ENCODE measurements at places on chromosomes 2 and 18. TPM values are rescaled to one million over a fixed set of nuclear protein-coding genes. Genes with fewer than 3 reads are reported as not detected.

GRCh38 chr2:239944694-239945551 lies 80.2 kb downstream of the NDUFA10 start:
- no peak overlapping the region for H3K4me3 ChIP-seq
- H3K27me3 ChIP-seq = no peaks in the 10 kb centered on the region
- no peaks in the 10 kb centered on the region for H3K4me1 ChIP-seq
- DNase-seq = peak; percentile 13
- no peak overlapping the region for H3K27ac ChIP-seq

- H3K36me3 ChIP-seq = no peaks in the 10 kb centered on the region
- H3K27ac ChIP-seq = no peak overlapping the region
- DNase-seq = no peak
- H3K4me1 ChIP-seq = no peaks in the 10 kb centered on the region
Observed at GRCh38 chr2:99789849-99790248, 300.0 kb upstream of the REV1 start.

GRCh38 chr2:182050333-182051135 lies 64.9 kb downstream of the PPP1R1C start:
- no peak overlapping the region for H3K27ac ChIP-seq
- H3K4me3 ChIP-seq = no peak overlapping the region
- H3K27me3 ChIP-seq = no peaks in the 10 kb centered on the region
- H3K4me1 ChIP-seq = peaks cover 9% of the 10 kb centered on the region

The GALNT13 gene
- 4.1 TPM for total RNA-seq

DNA sequence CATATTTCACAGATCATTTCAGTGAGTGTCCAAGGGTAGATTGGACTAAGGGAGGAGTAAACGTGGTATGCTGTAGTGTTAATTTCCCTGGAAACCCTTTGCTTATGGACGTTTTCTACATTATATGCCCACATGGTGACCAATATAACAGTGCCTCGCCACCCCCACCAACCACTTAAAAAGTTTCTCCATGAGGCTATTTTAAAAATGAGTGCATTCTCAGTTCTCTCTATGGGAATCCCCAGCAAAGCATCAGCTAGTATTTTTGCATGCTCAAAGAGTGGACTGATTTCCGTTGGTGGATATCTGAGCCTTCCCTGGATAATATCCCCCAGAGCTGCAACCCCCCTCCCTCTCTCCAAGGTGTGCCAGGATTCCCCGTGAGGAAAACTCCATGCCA lies 73.2 kb downstream of the TGFA start:
- no peaks in the 10 kb centered on the region for H3K36me3 ChIP-seq
- DNase-seq = no peak
- no peaks in the 10 kb centered on the region for H3K4me1 ChIP-seq
- H3K27me3 ChIP-seq = no peaks in the 10 kb centered on the region

The SCYGR3 gene
- total RNA-seq = not detected

GRCh38 chr18:77105028-77105427 lies 27.6 kb downstream of the MBP start:
- H3K27me3 ChIP-seq = no peaks in the 10 kb centered on the region
- no peak for DNase-seq
- no peaks in the 10 kb centered on the region for H3K36me3 ChIP-seq
- peak overlapping the region; percentile 97 for H3K27ac ChIP-seq
- no peak overlapping the region for H3K4me3 ChIP-seq

Data from uterus (tissue), 4 donors.